ENCODE measurements at places on chromosomes 16 and 17.

- DNase-seq, result no peak
Observed at GRCh38 chr17:78598013-78598471, 20.8 kb upstream of the DNAH17 start.

- no peak for DNase-seq
Observed at GRCh38 chr17:8227238-8227581, 16.8 kb upstream of the AURKB start.

DNA sequence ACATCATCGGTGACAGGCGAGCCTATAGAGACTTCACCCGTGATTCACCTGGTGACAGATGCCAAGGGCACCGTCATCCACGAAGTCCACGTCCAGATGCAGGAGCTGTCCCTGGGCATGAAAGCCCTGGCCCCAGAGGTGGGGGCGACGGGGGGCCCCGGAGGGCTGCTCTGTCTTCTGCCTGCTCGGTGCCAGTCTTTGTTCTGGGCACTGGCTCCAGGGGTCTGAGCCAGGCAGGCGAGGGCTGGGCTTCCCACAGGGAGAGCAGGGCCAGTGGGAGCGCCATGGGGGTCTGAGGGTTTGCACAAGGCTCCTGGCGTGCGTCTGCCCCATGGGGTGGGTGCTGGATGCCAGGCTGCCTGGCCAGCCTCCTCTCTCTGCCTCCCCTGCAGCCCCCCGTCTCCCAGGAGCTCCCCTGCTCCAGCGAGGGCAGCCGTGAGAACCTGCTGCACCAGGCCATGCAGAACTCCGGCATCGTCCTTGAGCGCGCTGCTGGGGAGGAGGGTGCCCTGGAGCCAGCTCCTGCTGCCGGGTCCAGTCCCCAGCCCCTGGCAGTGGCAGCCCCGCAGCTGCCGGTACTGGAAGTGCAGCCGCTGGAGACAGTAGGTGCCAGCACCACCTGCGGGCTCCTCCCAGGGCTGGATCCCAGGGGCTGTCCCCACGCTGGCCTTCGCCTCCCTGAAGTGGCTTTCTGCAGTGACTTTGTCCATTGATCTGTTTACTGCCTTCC lies 3.0 kb upstream of the DNASE1L2 start:
- DNase-seq, result no peak

GRCh38 chr17:1186923-1187771 lies 7.4 kb upstream of the ABR start:
- peak; percentile 79 for DNase-seq

DNA sequence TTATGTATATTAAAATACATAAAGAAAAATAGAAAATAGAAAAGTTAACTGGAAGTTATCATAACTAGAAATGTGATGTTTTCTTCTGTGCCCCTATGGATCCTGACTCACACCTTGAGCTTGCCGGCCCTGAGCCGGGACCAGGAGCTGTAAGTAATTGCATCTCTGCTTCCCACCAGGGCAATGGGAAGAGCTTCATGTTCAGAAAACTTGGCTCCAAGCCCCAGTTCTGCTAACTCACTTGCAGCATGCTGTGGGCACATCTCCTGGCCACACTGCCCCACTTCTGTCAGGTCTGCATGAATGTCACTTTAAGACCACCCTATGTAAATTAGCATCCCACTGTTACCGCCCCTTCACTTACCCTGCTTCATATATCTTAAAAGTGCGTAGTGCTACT lies 37.2 kb downstream of the GNAO1 start:
- DNase-seq, result no peak

GRCh38 chr16:10578474-10579316 lies 1.7 kb downstream of the EMP2 start:
- DNase-seq, result no peak

- peak; percentile 20 for DNase-seq
Observed at GRCh38 chr16:58515871-58516767, 802 bp downstream of the SETD6 start.

DNA sequence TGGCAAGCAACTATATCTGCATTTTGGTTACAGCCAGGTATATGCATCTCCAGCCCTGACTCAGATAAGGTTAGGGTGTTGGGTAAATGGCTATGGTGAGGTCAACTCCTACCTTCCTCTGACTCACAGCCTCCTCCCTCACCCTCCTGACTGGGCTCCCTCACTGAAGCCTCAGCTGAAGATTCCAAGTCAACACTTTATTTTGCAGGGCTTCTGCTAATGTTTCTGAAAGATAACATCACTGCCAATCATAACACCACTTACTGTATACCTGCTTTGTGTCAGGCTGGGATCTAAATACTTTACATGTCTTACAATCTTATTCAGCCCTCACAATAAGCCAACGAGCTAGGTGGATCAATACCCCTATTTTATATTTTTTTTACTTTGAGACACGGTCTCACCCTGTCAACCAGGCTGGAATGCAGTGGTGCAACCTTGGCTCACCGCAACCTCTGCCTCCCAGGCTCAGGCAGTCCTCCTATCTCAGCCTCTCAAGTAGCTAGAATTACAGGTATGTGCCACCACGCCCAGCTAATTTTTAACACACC lies 47.8 kb upstream of the GCSH start:
- no peak for DNase-seq

GRCh38 chr16:89334461-89334860 lies 117.0 kb downstream of the ZNF778 start:
- DNase-seq, result no peak

GRCh38 chr16:88616320-88616719 lies 22.1 kb upstream of the IL17C start:
- DNase-seq, result no peak

DNA sequence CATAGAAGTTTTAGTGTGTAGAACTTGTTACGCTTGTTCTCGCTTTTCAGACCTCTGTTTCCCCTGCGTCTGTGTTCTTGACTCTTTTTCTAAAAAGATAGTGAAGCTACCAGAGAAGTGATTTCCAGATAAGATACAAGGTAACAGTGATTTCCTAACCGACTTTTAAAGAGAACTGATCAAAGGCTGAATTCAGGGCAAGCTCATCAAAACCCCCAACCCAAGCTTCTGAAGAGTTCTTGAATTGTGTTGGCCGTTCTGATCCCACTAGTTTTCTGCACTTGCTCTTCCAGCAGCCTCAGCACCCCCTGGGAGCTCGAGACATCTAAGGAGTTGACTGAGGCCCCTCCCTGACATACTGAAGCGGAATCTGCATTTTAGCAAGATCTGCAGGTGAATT lies 12.7 kb upstream of the NSMCE1 start:
- DNase-seq, result peak; percentile 30

GRCh38 chr17:57918017-57918895 lies 37.0 kb downstream of the CUEDC1 start:
- DNase-seq, result no peak

- no peak for DNase-seq
Observed at GRCh38 chr16:35431829-35432663, 1972.6 kb downstream of the TP53TG3F start.

- peak; percentile 71 for DNase-seq
Observed at GRCh38 chr16:11396241-11397048, 51.2 kb downstream of the RMI2 start.

DNA sequence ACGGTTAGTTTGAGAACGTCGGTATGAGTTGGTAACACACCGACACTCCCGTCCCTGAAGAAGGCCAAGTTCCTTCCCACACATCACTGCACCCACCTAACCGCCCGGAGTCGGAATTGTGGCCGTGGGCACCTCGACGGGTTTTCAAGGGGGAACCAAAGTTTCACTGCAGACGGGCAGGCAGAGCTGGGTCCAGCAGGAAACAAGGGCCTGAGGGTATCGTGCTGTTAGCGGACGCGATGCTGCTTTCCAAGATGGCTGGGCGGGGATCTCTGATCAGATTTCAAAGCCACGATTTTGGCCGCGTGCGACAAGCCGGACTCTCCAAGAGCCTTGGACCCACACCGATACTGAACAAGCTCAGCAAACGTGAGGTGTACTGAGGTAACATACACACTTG lies 82.3 kb upstream of the DOC2B start:
- DNase-seq, result no peak

- DNase-seq, result no peak
Observed at GRCh38 chr17:34416116-34416515, 53.1 kb upstream of the CCL1 start.

DNA sequence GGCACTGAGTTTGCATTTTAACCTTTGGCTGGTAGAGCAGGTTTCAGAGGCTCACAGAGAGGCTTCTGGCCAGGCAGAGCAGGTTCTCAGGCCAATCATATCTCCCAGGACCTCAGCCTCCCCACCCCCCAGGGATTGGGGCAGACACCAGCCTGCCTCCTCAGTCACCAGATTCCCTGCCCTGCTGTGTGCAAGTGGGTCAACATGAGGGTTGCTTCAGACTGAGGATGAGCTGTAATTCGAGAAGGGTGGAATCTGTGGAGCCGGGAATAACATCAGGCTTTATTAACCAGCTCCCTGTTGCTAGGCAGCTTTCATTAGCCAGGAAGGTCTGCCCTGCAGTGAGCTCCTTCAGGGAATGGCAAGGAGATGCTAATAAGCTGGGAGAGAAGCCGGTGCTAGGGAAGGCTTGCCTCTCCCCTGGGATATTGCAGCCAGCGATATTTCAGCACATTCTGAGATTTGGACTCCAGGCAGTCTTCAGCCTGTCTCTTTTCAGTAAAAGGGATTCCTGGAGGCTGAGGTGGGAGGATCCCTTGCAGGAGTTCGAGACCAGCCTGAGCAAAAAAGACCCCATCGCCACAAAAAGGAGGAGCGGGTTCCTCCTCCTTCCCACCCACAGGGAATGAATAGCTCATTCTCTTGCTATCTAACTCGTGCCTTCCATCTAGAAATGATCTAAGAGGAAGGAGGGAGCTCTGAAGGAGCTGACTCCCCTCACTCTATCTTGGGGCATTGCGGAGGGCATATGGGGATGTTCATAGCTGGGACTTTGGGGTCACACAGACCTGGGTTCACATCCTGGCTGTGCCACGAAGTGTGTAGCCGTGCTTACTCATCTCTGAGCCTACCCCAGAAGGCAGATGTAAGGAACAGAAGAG lies 10.7 kb downstream of the SGSM2 start:
- DNase-seq, result no peak

DNA sequence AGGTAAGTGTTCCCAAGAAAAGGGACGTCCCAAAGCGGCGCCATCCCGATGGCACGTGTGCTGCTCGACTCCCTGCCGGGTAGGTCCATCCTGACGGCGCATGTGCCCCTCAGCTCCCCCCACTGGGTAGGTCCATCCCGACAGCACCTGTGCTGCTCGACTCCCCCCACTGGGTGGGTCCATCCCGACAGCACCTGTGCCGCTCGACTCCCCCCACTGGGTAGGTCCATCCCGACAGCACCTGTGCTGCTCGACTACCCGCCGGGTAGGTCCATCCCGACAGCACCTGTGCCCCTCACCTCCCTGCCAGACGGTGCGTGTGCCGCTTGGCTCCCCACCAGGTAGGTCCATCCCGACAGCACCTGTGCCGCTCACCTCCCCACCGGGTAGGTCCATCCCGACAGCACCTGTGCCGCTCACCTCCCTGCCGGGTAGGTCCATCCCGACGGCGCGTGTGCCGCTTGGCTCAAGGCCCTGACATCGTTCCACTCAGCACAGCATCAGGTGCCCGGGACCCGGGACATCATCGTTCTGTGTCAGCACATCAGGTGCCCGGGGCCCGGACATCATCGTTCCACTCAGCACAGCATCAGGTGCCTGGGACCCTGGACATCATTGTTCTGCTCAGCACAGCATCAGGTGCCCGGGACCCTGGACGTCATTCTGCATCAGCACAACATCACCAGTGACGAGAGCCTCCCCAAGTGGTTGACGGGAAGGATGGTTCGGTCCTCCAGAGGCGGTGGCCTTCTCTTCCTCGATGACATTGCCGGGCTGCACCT lies 5.7 kb upstream of the FN3K start:
- no peak for DNase-seq

DNA sequence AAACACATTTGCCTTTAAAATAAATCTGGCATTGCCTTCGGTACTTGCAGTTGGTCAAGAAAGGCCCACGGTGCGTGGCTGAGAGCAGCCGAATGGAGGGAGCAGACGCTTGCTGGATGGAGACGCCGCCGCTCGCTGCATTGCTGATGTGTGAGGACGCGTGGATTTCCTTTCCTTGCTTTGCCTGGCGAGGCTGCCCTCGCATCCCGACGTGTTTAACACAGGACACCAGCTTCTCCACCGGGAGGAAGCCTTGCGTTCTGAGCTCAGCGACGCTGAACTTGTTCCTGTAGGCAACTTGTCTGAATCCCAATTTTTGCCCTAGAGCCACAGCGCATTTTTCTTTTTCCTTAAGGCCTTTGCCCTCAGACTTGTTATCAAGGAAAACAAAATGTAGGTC lies 45.8 kb downstream of the COX4I1 start:
- no peak for DNase-seq

DNA sequence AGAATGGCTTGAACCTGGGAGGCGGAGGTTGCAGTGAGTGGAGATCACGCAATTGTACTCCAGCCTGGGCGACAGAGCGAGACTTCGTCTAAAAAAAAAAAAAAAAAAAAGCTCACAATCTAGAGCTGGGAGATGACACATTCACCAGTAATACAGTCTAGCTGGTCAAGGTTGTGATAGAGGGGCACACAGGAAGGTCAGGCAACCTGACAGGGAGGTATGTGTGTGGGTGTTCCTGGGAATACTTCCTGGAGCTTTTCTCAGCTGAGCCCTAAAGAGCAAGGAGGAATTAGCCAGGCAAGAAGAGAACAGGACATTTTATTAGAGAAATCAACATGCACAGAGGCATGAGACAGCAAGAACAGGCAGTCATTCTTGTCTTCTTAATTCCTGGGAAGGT lies 216.7 kb downstream of the SHISA9 start:
- DNase-seq, result no peak

GRCh38 chr16:85463672-85464382 lies 149.3 kb upstream of the GSE1 start:
- DNase-seq, result no peak

- DNase-seq, result peak; percentile 42
Observed at GRCh38 chr17:81831957-81832607, 1.0 kb downstream of the MCRIP1 start.

GRCh38 chr17:68011199-68011665 lies 15.0 kb upstream of the C17orf58 start:
- peak; percentile 59 for DNase-seq

GRCh38 chr17:38560503-38561318 lies 45.0 kb downstream of the SRCIN1 start:
- no peak for DNase-seq

- DNase-seq, result no peak
Observed at GRCh38 chr17:49903523-49903922, 55.7 kb upstream of the TAC4 start.

DNA sequence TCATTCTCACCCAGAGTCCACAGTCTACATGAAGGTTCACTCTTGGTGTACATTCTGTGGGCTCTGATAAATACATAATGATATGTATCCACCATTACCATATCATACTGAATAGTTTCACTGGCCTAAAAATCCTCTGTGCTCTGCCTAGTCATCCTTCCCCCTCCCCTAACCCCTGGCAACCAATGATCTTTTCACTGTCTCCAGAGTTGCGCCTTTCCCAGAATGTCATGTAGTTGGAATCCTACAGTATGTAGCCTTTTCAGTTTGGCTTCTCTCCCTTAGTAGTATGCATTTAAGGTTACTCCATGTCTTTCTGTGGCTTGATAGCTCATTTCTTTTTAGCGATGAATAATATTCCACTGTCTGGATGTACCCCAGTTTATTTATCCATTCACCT lies 101.3 kb downstream of the NOG start:
- DNase-seq, result no peak
